Activated CD4-positive, alpha-beta memory T cell treated with anti-CD3 and anti-CD28 coated beads, Interleukin-2, amount 10 ng/mL, durations not matched to agents 7 days and 5 days (primary cell): ENCODE measurements at places on chromosomes 5 and 9. TPM values are rescaled to one million over a fixed set of nuclear protein-coding genes. Genes with fewer than 3 reads are reported as not detected.

GRCh38 chr5:78738693-78739300 is 90.2 kb upstream of the LHFPL2 start:
- no peak overlapping the region for H3K4me3 ChIP-seq
- no peaks in the 10 kb centered on the region for H3K36me3 ChIP-seq
- H3K27me3 ChIP-seq, result peaks cover 5% of the 10 kb centered on the region
- DNase-seq, result no peak
- H3K4me1 ChIP-seq, result no peaks in the 10 kb centered on the region
- no peak overlapping the region for H3K27ac ChIP-seq

DNA sequence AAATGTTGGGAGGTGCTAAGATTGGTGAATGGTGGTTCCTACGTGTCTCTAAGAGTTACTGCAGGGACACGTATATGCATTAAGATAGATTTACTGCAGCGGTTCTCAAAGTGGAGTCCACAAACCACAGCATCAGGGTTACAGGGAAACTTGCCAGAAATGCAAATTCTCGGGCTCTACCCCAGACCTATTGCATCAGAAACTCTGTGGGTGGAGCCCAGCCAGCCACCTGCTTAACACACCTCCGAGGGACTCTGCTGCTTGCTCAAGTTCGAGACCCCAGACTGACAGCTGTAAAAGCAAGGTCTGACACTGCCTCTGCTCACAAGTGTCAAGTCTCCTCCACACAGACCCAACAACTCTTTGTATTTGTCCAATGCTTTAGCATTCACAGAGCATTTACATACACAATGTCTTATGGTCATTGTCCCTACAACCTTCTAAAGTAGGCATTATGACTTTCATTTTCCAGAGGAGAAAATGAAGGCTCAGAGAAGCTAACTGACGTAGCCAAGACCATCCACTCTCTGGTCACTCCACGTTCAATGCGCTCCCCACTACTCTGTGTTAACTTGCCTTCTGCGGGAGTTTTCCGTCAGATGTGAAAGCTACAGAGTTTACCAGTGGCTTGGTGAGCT is 48.8 kb downstream of the HSD17B3 start:
- H3K4me3 ChIP-seq, result no peak overlapping the region
- H3K36me3 ChIP-seq, result no peaks in the 10 kb centered on the region
- peaks cover 7% of the 10 kb centered on the region for H3K4me1 ChIP-seq
- peaks cover 49% of the 10 kb centered on the region for H3K27me3 ChIP-seq
- H3K27ac ChIP-seq, result no peak overlapping the region

GRCh38 chr9:113566712-113567071 is 103.2 kb downstream of the RGS3 start:
- no peak overlapping the region for H3K27ac ChIP-seq
- DNase-seq, result no peak
- no peaks in the 10 kb centered on the region for H3K4me1 ChIP-seq
- H3K36me3 ChIP-seq, result no peaks in the 10 kb centered on the region
- H3K4me3 ChIP-seq, result no peak overlapping the region

PCDHA9 gene
- not detected for total RNA-seq

CATSPER3 gene
- 0.55 TPM for total RNA-seq
